Hematopoietic multipotent progenitor cell (in vitro differentiated cells): ENCODE measurements at places on chromosomes 5 and 9. TPM values are rescaled to one million over a fixed set of nuclear protein-coding genes. Genes with fewer than 3 reads are reported as not detected.

GRCh38 chr5:133503511-133503910, 108.8 kb downstream of the FSTL4 start:
- DNase-seq = no peak

The ZBTB43 gene
- 8.6 TPM for total RNA-seq

DNA sequence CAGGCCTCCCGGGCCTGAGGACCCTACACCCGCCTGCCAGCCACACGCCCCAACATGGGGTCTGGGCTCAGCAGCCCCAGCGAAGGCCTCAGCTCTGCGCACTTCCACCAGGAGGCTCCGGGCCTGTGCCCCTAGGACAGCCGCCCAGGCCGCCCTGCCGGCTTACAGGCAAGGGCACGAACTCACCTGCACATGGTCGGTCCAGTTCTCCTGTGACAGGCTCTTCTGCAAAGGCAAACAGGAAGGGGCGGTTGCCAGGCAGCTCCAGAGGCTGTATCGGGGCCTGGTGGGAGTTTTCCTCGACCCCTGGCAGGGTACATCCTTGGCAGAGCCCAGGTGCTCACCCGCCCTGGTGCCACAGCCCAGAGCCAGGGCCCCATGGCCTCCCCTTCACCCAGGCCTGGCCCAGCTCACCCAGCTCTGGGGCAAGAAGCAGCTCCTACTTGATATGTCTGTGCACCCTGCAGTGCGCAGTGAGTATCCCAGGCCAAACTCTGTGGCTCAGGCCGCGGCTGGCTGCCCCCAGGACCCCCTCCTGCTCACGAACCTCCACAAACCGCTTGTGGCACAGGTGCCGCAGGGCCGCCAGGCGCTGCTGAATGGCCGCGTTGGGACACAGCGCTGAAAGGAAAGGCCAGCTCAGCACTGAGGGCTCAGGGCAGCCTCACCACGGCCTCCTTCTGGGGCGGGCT, 52.2 kb upstream of the NRARP start:
- DNase-seq = no peak

- peak; percentile 70 for DNase-seq
Observed at GRCh38 chr5:39076757-39077728, 2.8 kb upstream of the RICTOR start.

GRCh38 chr5:154522284-154522683, 44.3 kb upstream of the HAND1 start:
- DNase-seq = no peak

GRCh38 chr5:174425964-174426290, 298.5 kb upstream of the MSX2 start:
- no peak for DNase-seq

GRCh38 chr5:169837686-169838085, 142.6 kb downstream of the INSYN2B start:
- no peak for DNase-seq

The SERF1A gene
- 6.7 TPM for total RNA-seq

- DNase-seq = no peak
Observed at GRCh38 chr5:153569036-153569435, 78.6 kb downstream of the GRIA1 start.

DNA sequence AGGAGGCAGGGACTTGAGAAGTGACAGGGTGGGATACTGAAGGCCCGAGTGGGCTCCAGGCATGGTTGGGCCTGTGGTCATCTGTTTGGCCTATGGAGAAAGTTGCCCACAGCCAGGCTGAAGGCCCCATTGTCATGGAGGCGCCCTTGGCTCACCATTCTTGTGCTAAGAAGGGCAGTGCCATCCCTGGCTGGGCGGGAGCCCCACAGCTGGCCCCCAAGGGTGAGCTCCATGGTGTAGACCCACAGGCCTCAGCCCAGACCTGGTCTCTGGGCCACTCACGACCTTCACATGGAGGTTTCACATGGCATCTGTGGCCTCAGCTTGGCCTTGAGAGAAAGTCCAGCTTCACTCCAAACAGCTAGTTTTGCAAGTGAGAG, 34.3 kb upstream of the PRDM12 start:
- no peak for DNase-seq

The GABBR2 gene
- not detected for total RNA-seq

DNA sequence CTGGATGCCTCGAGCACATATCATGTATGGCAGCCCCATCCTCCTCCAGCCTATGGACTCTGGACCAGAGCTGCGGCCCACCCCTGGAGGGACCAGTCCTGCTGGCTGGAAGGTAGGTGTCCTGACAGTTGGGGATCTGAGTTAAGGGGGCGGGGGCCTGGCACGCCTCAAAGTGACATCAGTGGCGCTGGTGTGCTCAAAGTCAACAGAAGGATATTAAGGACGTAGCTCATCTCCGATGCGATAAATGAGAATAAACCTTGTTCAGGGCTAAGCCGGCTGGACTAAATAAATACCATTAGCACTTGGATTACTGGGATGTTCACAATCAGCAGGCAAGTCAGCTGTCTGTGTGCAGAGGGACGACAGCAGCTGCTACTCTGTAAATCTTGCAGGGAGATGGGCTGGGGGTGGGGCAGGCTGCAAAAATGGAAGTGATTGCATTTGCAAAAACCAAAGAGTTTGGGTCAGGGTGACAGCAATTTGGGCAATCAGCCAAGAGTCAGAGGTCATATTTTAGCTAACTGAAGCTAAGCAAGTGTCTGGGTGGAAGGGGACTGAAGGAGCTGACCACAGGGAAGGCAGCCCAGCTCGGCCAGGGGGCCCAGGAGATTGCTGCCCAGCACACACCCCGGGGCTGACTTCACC, 80.0 kb upstream of the LRRTM2 start:
- DNase-seq = no peak

The IFNK gene
- not detected for total RNA-seq

The EIF4E1B gene
- not detected for total RNA-seq

- no peak for DNase-seq
Observed at GRCh38 chr9:91495450-91495849, 71.8 kb upstream of the NFIL3 start.

GRCh38 chr5:1885868-1886845, 3.4 kb upstream of the IRX4 start:
- DNase-seq = no peak

GRCh38 chr9:22216730-22217172, 207.6 kb upstream of the CDKN2B start:
- no peak for DNase-seq

The RANBP6 gene
- 17.0 TPM for total RNA-seq

DNA sequence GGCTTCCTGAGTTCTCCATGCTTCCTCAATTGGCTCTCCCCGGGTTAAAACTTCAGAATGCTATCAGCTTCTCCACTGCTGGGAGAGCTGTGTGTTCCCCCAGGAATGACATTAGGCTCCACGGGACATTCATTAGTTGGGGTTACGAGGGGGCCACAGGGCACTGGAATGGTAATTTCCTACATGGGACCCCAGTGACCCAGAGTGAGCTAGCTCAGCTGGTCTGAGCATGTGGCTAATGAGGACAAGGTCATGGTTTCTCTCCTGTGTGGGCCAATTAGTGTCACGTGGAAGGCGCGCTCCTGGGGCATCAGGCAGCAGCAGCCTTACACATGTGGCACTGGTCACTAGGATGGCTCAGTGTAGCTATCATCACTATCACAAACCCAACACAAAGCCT, 21.0 kb downstream of the LSM11 start:
- DNase-seq = no peak

DNA sequence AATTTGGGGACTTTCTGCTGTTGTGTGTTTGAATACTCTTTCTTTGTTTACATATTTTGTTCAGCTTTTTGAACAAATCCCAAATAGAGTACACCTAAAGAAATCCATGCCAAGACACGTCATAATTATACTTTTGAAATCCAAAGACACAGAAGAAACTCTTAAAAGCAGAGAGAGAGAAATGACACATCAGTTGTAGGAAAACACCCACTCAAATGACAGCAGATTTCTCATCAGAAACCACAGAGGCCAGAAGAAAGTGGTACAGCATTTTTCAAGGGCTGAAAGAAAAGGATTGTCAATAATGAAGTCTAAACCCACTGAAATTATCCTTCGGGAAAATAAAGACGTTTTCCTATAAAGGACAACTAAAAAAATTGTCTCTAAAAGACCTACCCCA, 378.6 kb downstream of the GADD45G start:
- no peak for DNase-seq
